Fibroblast of the conjunctiva (primary cell): ENCODE measurements at places on chromosomes 4 and X.

GRCh38 chrX:43836435-43837184, 45.6 kb downstream of the MAOB start:
- DNase-seq = no peak

GRCh38 chrX:107731831-107732502, 43.6 kb downstream of the TSC22D3 start:
- DNase-seq = peak; percentile 79

GRCh38 chrX:20487227-20487626, 220.5 kb upstream of the RPS6KA3 start:
- no peak for DNase-seq

DNA sequence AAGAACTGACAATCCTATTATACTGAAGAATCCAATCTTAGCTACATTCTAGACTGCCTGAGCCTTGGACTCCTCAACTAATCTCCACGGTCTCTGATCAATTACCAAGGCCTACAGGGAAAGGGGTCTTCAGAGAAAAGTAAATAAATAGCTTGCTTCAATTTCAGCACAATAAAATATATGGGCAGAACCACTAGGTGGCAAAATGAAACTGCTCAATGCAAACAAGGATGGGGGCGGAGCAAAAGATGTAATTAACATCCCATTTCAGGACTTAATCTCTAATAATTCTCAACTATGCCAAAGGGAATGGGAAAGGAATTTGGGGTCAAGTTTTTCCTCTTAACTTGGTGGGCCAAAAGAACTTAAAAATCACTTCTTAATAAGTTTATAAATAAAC, 78.4 kb upstream of the MAP3K15 start:
- DNase-seq = peak; percentile 27

GRCh38 chr4:169492436-169493163, 119.8 kb downstream of the NEK1 start:
- DNase-seq = peak; percentile 10

- no peak for DNase-seq
These were observed 77.3 kb downstream of the FHDC1 start for GRCh38 chr4:153013202-153013977.

DNA sequence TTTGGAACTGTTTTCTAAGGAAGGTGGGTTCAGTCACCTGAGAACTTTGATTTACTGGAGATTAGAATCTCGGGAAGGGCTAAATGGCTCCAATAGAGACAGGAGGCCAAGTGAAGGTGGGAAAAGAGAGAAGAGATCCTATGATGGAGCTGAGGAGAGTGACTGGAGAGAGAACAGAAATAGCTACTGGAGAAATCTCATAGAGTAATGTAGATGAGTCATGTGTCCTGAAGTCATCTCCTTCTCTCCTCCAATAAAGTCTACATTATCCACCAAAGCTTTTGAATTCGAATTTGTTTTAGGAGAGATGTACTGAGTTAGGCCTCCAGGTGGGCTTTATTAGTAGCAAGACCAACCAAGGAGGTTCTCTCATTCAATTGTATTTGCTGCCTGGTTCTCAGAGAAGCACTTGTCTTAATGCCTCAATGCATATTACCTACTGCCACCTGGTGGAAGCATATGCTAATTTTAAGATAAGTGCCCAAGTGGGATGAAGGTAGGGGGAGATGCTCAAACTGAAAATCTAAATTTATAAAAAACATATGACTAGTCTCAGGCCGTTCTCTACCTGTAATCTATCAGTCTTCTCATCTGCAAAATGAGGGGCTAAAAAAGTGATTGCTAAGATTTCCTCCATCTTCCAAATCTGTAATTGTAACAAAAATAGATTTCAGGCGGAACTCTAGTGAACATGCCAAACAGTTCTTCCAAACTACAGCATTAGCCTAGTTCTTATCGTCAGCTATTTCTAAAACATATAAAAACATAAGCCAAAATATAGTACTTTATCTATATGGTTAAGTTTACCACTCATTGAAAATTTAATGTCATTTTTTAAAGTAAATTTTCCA, 24.4 kb downstream of the TXK start:
- peak; percentile 34 for DNase-seq

DNA sequence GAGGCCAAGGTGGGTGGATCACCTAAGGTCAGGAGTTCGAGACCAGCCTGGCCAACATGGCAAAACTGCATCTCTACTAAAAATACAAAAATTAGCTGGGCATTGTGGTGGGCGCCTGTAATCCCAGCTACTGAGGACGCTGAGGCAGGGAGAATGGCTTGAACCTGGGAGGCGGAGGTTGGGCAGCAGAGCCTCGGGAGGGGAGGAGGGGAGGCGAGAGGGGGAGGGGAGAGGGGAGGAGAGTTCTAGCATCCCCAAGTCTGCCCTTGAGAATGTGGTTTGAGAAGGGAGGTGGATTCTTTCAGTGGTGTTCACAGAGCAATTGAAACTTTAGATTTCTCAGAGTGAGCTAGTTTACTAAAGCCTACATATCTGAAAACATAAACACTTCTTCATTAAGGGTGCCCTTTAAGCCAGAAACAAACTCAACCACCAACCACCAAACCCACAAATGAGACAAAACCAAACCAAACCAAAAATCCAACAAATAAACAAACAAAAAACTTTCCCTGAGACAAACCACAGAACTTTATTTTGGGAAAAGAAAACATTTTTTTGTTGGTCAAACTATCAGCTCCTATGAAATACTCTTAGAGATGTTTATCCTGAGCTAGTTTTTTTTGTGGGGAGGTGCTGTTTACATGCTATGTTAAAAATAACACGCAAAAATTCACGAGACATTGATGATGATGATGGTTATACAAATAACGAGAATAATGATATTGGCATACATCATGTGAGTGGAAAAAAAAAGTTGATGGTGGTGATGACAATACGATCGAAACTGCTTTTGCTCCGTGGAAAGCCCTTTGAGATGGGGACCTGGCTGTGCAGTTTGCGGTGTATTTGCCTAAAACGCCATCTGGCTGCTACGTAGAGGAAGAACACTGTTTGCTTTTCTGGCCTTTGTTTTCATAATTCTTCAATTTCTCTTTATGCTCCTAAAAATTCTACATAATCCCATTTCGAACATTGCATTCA, 98.2 kb upstream of the PRKX start:
- DNase-seq = peak; percentile 47

GRCh38 chr4:88414755-88415154, 36.1 kb downstream of the HERC6 start:
- no peak for DNase-seq

GRCh38 chrX:119292445-119292844, 56.4 kb downstream of the PGRMC1 start:
- no peak for DNase-seq

DNA sequence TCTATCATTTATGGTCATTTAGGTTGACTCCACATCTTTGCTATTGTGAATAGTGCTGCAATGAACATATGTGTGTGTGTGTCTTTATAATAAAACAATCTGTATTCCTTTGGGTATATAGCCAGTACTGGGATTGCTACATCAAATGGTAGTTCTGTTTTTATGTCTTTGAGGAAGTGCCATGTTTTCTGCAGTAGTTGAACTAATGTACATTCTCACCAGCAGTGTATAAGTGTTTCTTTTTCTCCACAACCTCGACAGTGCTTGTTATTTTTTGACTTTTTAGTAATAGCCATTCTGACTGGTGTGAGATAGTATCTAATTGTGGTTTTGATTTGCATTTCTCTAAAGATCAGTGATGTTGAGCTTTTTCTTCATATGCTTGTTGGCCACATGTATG, 80.5 kb downstream of the ARHGAP6 start:
- DNase-seq = no peak

- no peak for DNase-seq
These were observed 4.4 kb upstream of the ZFP92 start for GRCh38 chrX:153406903-153407302.

GRCh38 chr4:36374836-36375511, 93.6 kb downstream of the DTHD1 start:
- no peak for DNase-seq

- DNase-seq = peak; percentile 24
These were observed 155.3 kb upstream of the TEX13A start for GRCh38 chrX:105375816-105376215.

DNA sequence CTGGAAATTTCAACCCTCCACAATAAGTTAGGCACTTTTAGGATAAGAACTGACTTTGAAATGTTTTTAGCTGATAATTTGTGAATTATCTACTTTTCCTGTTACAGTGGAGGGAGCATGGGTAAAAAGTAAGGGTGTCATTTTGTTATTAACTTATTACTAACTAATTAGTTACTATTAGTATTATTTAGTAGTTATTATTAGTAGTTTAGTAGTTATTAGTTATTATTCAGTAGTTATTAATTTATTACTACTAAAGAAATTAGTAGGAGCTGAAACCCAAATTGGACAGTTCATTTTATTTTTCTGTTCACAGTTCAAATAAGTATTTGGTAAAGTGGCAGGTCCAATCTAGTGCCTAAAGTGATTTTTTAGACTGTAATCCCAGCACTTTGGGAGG, 5.4 kb downstream of the ADH1A start:
- DNase-seq = no peak

DNA sequence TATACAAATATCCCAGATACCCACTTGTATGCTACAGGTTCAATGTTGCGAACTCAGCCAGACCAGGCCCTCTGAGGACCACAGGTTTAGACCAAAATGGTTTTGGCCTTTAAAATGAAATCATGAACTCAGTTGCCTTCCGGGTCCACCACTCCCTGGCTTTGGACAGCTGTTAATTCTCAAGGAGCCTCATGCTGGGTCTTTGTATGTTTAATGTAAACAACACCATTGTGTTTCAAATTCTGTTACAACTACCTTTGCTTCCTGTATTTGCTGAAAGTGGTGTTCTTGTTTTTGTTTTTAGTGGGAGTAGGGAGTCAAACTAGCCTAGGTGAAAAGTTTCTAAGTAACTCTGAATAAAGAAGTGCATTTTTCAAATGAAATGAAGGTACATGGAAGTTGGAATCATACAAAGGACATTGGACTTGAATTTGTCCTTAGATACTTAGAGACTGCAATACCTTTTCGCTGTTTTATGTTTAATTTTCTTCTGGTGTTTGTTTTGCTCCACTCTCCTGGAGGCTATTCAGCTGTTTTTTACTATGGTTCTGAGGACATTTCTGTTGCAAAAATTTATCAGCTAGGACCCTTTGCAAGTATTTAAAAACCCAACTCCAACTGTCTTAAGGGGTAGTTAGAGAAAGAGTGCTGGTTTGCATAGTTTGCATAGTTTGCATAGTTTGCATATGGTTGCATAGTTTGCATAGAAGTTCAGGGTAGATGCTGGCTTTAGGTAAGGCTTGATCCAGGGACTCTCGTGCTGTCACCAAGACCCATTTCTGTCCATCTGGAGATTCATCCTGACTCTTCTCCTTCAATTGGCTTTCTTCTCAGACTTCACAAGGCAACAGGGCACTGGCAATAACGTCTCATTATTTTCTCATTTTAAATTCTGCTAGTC, 70.1 kb downstream of the MID1IP1 start:
- DNase-seq = no peak

DNA sequence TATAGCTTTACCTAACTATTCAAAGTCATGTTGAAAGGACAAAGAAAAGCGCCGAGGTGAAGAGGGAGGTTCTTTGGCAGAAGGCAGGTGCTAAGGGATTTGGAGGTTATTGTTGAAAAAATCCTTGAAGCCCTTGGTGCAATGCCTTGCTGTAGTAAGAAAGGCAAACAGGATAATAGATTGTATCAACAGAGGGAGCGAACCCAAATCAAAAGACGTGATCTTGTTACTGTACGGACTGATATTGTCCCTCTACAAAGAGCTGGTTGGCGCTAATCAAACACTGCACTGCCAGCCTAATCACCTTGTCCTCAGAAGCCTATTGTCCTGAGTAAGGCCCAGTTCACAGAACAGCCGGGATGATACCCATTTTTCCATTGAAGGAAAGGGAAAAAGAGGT, 182.9 kb downstream of the ZIC3 start:
- no peak for DNase-seq

GRCh38 chr4:155478336-155478835, 101.6 kb upstream of the MAP9 start:
- no peak for DNase-seq

DNA sequence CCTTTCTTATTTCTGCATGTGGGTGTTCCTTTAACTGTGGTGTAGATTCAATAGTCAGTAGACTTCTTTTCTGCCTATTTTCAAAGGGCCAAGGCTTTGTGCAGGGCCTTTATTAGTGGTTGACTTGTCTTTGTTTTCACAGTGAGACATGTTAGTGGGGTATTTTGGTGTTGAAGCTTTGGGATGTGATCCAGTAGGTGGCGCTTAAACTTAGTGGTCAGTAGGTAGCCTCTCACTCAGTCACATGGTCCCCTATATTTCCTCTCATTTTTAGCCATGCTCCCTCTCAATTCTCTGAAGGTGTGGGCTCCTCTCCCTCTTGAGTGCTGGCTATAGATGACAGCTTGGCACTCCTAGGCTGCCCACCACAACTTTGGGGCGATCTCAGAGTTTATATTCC, 23.4 kb upstream of the SLC10A7 start:
- no peak for DNase-seq
